ENCODE measurements at places on chromosomes 2 and 18.

DNA sequence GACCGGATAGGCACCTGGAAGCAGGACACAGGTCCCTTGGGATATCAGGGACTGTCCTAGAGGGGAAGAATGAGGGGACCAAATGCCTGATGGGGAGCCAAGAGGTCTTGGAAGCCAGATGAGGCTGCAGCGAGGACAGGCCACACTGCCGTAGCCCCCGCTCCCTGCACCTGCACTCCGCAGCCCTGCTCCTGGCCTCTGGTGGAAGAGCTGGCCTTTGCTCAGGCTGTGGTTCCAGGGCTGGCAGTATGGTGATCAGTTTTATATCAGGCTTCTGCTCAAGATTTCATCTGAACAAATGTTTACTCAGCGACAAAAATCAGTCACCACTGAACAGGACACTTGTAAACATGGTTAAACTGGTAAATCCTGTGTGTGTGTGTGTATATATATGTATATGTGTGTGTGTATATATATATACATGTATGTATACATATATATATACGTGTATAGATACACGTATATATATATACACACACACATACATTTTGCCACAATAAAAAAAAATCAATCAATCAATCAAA, 52.5 kb upstream of the TAF1B start:
- DNase-seq: no peak

DNA sequence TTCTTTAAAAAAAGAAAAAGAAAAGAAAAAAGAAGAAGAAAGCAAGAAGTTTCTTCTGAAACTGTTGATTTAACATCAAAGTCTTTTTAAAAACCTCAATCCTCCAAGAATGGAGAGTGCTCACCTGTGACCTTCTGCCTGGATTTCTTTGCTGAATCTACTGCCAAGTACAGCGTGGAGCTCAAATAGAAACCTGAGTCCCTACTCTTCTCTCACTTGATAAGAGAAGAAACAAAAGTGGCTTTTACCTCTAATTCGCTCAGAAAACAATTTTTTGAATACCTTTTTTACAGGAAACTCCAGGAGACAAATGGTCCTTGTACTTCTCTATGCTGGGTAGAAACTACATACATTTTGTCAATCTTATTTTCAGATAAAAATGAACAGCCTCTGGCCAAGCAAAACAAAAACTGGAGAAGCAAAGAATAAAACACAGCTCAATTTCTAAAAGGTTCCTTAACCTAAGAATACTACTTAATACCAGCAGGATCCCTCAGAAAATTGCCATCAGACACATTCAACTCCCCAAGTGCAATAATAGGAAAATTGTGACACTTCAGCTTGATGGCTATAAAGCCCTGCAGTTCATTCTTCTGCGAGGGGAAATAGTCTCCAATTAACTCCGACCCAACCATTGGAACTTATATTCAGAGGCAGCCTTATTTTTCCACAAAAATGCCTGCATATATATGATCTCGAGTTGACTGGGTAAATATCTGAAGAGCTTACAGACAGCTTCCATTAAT, 85.8 kb downstream of the GRB14 start:
- DNase-seq: no peak

GRCh38 chr18:3851159-3851558, 401.2 kb downstream of the TGIF1 start:
- no peak for DNase-seq

DNA sequence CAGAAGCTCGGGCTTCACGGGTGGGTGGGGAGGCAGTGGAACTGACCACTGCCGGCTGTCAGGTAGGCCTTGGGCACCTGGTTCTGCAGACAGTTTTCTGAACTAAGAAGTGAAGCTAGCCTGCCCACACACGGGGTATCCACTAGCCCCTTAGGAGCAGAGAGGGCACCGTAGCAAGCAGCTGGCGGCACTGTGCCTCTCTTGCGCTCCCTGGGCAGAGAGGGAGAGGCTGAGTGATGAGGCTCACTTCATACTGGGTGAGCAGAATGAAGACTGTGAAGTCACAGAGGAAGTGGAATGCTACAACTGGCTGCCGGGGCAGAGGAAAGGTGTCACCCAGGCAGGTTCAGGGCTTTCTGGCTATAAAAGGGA, 753 bp downstream of the ITPRIPL1 start:
- no peak for DNase-seq

DNA sequence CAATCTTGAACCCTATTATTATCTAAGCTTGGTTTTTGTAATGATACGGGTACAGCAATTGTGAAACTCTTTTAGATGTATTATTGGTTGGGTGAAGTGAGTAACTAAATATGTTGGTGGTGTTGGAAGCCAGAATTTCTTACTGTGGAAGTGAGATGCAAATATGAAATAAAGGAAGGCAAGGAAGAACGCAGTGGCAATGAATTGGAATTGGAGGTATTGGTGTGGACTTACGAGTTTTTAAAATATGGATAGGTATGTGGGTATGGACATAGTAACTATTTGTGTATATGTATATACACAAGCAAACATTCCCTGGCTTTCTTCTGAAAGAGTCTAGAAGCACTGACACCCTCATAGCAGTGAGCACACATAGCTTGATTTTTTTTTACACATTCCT, 105.8 kb downstream of the RAB3GAP1 start:
- no peak for DNase-seq

DNA sequence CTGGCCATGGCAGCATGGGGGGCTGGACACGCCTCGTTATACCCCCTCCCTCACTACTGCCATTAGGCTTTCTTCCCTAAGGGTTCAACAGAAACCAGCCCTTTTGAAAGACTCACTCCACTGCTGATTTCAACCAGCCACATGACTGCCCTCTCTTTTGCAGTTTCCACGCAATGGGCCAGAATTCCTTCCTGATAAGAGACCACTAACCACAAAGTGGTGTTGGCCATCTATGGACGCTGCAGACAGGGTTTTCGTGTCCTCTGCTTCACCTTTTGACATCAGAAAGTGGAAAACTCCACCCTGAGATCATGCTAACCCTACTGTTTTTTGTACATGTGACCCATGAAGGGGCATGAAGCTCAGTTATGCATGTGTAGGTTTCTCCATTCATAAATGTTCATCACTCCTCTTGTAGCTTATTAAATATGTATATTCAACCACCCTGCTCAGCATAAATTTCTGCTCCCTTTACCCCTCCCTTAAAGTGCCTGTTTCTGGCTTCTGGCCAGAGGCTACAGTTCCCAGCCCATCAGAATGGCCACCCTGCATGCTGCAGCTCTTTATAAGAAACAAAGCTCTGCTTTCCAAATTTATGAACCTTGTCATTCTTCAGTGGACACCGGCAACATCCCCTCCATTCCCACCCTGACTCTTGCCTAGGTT, 106.6 kb upstream of the MSH6 start:
- no peak for DNase-seq

DNA sequence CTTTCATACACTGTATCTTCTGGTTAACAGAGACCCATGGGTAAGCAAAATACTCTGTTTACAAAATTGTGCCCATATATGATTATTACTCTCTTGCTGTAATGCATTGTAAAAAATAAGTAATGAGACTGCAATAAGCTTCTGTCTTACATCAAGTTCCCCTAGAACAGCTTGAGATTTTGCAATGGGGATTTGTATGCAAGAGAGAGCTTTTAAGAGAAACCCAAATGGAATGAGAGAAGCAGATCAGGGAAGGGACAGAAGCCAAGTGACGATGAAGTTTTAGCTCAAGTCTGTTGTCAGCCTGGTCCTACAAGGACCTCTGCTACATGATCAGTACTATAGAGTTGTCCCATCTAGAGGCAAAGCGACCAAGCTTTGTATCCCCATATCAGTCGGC, 218.1 kb upstream of the VWC2L start:
- no peak for DNase-seq

- peak; percentile 28 for DNase-seq
Measured at GRCh38 chr2:38376346-38377049, 575 bp downstream of the ATL2 start.
